ENCODE measurements at places on chromosomes 1 and 21.
A peak's percentile ranks its signal among the peaks of the same experiment; 100 is the strongest.

GRCh38 chr1:171645553-171646248, 6.8 kb downstream of the MYOC start:
- DNase-seq = no peak

- DNase-seq = no peak
These were observed 9.5 kb downstream of the DPT start for GRCh38 chr1:168719306-168720111.

DNA sequence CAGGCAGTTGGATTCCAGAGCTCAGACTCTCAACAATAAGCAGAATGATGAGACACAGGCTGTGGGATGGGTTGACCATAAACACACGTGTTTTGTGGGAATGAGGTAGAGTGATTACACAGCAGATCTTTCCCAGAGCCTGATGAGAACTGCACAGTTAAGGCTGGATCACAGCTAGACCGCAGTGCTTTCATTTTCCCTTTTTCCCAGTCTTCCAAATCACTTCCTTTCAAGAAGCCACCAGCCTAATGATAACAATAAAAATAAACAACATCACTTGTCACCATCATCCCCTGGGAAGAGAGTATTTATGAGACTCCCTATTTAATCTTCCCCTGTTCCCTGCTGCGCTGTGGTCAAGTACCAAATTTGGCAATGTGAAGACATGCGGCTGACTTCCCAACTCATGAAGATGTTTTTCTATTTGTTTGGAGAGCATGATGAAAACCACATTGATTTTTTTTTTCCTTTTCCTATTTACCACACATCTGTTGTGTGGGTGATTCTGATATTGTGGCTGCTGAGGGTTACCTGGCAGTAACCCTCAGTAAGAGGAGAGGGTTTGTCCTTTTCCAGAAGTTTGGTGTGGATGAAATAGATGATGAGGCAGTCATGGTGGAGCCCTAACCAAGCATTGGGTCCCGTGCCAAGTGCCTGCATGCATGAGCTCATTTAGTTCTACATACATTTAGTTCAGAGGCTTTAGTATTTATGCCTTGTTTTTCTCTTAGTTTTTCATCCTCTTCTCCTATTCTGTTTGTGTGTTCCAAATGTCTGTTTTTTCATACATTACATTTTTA, 248.9 kb upstream of the HOOK1 start:
- no peak for DNase-seq

DNA sequence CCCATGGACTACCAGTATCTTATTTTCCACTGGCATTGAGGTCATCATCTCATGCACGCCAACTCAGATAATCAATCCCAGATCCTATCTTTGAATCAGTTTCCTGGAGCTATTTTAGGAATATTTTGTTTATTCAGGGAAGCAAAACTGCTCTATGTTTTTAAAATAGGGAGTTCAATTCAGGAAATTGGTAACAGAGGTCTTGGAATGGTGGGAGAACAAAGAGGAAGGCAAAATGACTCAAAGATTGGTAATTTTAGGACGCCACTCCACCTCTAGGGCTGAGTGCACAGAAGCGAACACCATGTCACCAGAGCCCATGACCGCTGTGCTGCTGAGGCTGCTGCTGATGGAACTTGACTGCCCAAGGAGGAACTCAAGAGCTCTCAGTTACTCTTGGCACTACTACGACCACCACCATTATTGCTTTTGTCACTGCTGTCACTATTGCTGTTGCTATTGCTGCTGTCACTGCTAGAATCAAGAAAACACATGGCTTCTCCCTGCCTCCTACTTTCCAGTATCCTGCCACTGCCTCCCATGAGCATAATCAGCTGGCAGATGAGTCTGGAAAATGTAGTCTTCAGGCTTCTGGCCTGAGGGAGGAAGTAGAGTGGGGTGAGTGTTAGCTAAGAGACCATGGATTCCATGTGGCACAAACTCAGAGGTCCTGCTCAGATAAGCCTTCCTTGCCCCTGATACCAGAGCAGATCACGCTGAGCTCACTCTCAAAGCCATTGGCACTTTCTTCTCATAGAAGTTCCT, 71.6 kb upstream of the CNIH3 start:
- no peak for DNase-seq

DNA sequence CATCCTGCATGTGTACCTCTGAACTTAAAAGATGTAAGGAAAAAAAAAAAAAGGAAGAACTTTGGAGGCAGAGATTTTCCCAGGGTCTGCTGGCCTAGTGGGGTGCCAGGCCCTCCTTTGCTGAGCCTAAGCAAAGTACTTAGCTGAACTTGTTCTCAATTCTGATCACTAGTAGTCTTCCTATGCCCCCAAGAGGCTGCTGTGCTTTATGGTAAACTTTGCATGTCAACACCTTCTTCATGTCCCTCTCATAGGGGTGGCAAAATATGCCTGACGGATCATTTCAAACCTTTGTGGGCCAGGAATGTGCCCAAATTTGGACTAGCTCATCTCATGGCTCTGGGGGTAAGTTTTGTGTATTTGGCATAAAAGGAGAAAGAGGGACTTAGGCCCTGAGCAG, 1.4 kb upstream of the USP21 start:
- no peak for DNase-seq

- DNase-seq = no peak
These were observed 22.9 kb downstream of the ADAM30 start for GRCh38 chr1:119873135-119874015.

- DNase-seq = no peak
These were observed 1.2 kb downstream of the GPR88 start for GRCh38 chr1:100538913-100539835.

DNA sequence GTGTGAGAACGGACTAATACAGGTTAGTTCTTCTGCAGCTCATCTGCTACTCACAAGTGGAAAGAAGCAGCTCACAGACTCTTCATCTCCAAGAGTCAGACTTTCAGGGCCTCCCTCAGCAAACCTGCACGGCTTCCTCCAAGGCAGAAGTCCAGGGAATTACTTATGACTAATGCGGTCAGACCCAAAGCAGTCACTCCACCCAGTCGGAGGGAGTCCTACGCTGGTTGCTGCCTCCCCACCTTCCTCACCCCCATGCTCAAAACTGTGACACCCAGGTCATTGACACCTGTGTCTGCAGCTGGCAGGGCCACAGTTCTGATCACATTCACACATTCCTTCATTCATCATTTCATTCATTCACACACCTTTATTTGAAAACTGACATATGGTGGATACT, 38.4 kb upstream of the PRDM2 start:
- no peak for DNase-seq

DNA sequence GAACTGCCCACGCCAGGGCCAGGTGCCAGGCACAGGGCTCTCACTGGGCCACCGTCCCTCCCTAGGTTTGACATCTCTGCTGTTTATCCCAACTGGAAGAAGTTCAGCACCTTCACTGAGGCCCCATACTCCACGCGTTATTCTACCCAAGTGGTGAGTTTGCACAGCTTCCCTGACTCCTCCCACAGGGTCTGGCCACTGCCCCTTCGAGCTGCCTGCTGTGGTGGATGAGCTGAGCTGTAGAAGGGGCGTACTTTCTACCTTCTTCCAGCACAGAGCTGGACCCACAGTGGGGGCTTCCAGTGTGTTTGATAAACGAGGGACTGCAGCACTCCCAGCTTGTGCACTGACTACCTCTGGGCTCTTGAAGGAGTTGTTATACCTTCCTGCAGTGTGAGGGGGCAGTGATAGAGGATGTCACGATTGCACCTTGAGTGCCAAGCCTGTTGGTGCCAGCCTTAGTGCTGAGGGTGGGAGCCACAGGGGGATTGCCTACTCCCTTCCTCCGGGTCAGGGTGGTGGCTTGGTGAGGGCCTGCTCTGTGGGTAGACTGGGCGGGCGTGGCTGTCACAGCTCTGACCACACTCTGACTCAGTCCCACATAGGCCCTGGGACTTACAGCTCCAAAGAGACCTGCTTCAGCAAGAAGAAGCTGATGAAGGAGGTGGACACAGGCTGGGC, 5.9 kb upstream of the TTC22 start:
- DNase-seq = peak; percentile 75

- no peak for DNase-seq
These were observed 112.6 kb upstream of the ERRFI1 start for GRCh38 chr1:8138673-8139072.

DNA sequence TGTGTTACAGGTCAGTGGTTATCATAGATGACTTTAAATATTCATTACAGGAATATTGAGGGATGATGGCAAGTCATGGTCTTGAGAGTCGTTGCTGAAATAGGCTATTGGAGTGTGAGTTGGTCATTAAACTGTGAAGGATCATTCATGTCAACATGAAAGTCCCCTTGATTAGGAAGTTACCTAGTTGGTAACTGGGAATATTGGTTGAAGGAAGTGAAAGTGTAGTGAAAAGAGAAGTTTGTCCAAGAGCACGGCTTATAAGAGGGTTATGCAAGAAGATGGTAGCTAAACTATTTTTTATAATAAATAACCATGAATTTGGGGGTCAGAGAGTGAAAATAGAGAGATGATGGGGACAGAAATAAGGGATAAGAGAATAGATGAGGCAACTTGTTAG, 16.9 kb downstream of the CRB1 start:
- DNase-seq = no peak

DNA sequence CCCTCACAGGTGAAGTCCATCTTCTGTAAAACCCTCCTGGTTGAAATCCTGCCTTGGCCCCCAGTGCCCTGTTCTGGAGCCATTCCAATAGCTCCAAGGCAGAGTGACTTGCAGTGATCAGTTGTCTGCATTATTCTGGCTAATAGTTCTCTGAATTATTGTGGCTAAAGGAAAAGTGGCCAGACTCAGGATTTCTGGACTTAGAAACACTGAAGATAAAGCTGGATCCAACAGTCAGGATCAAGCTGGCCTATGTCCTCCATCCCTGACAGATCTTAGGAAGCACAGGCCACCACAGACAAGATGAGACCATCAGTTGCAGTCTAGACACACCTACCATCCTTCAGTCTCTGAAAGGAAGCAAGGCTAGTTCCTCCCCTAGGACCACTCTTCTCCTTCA, 801 bp upstream of the C2CD4D start:
- no peak for DNase-seq

All from CD4-positive, alpha-beta T cell treated with Interleukin-4 for 4 hours (primary cell).